ENCODE measurements at places on chromosomes 12 and 14. TPM values are rescaled to one million over a fixed set of nuclear protein-coding genes. Genes with fewer than 3 reads are reported as not detected.

The CPNE8 gene
- polyA plus RNA-seq, result 0.19 TPM

The PTCSC3 gene
- not detected for polyA plus RNA-seq

The CFAP251 gene
- not detected for polyA plus RNA-seq

The STK38L gene
- polyA plus RNA-seq, result 11.6 TPM

The GRIP1 gene
- polyA plus RNA-seq, result 0.95 TPM

The GSG1 gene
- not detected for polyA plus RNA-seq

The KRT85 gene
- polyA plus RNA-seq, result not detected

The SLC25A21 gene
- polyA plus RNA-seq, result not detected

The PLEK2 gene
- 1.2 TPM for polyA plus RNA-seq

The EEA1 gene
- 13.3 TPM for polyA plus RNA-seq

The GPRC5A gene
- not detected for polyA plus RNA-seq

The P2RX2 gene
- not detected for polyA plus RNA-seq

The DPPA3 gene
- not detected for polyA plus RNA-seq

The PFDN5 gene
- 1,896 TPM for polyA plus RNA-seq

The CHGA gene
- polyA plus RNA-seq, result not detected

The PLA2G1B gene
- 0.40 TPM for polyA plus RNA-seq

The ISCA2 gene
- polyA plus RNA-seq, result 47.2 TPM

The IL22 gene
- polyA plus RNA-seq, result not detected

The KRT81 gene
- polyA plus RNA-seq, result not detected

The FGF23 gene
- polyA plus RNA-seq, result not detected

The TSPAN11 gene
- polyA plus RNA-seq, result not detected

The MYF5 gene
- not detected for polyA plus RNA-seq

The HOXC6 gene
- polyA plus RNA-seq, result not detected

The CLEC6A gene
- not detected for polyA plus RNA-seq

The ADGRD1 gene
- not detected for polyA plus RNA-seq

The ADAM21 gene
- 0.56 TPM for polyA plus RNA-seq

The KCNA5 gene
- not detected for polyA plus RNA-seq

The LRP1-AS gene
- polyA plus RNA-seq, result not detected

The MYO1H gene
- not detected for polyA plus RNA-seq

The GLI1 gene
- polyA plus RNA-seq, result not detected

The CEBPE gene
- 1.6 TPM for polyA plus RNA-seq

The TAS2R20 gene
- polyA plus RNA-seq, result 0.14 TPM

The TAS2R7 gene
- not detected for polyA plus RNA-seq

The GPR65 gene
- 12.0 TPM for polyA plus RNA-seq

The TMEM63C gene
- 0.83 TPM for polyA plus RNA-seq

The OR6C2 gene
- polyA plus RNA-seq, result not detected

The KRT76 gene
- polyA plus RNA-seq, result not detected

The ESRRB gene
- not detected for polyA plus RNA-seq

The KRT7 gene
- not detected for polyA plus RNA-seq

The DPF3 gene
- 0.38 TPM for polyA plus RNA-seq

The BICDL1 gene
- polyA plus RNA-seq, result 1.2 TPM

The LRRIQ1 gene
- not detected for polyA plus RNA-seq

The ADAM20 gene
- polyA plus RNA-seq, result not detected

The GPR162 gene
- not detected for polyA plus RNA-seq

The MSI1 gene
- polyA plus RNA-seq, result not detected
